Stimulated activated CD4-positive, alpha-beta T cell treated with anti-CD3 and anti-CD28 coated beads, Interleukin-15, amount 100 ng/mL, for 1 hour (primary cell): ENCODE measurements at places on chromosomes 2 and 18.

DNA sequence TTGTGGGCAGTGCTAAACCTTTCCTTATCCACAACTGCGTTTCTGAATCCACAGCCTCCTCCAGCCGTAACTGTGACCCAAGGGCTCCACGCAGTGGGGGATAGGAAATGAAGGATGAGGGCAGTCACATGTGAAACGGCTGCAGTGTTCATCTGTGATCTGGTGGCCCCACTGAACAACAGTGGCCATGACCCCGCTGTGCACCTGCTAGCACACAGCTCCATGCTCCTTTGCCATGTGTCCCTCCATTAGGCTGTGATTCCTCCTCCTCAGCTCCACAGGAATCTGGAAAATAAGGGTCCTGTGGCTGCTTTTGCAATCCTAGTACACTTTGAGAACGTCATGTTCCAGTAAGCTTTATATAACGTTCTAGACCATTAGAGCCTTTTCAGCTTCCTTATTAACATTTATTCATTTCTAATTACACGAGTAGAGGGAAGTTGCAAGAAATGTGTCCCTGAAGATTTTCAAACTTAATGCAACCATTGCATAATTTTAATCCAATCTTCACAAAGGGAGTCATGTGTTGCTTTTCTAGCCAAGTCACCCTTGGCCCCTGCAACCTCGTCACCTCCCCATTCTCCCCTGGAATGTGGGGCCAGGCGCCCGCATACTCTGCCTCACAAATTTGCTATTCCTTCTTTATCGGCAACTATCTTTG is 7.1 kb upstream of the NAPG start:
- no peak for DNase-seq

- DNase-seq: no peak
These were observed 373.0 kb downstream of the CDH2 start for GRCh38 chr18:27803957-27804356.

- DNase-seq: no peak
These were observed 75.6 kb upstream of the OTX1 start for GRCh38 chr2:62974999-62975398.

DNA sequence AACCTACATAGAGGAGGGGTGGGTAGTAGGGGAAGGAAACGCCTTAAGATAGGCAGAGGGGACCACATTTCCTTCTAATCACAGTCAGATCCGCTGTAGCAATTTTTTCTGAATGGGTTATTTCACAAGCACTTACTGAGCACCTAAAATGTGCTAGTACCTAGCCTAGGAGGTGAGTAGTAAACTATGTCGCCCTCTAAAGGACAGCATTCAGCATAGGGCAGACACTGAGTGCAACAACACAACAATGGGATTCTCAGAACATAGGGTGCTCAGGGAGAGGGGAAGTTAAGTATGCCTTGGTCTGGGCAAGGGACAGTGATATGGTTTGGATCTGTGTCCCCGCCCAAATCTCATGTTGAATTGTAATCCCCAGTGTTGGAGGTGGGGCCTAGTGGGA is 166.1 kb upstream of the RAB6C start:
- no peak for DNase-seq

DNA sequence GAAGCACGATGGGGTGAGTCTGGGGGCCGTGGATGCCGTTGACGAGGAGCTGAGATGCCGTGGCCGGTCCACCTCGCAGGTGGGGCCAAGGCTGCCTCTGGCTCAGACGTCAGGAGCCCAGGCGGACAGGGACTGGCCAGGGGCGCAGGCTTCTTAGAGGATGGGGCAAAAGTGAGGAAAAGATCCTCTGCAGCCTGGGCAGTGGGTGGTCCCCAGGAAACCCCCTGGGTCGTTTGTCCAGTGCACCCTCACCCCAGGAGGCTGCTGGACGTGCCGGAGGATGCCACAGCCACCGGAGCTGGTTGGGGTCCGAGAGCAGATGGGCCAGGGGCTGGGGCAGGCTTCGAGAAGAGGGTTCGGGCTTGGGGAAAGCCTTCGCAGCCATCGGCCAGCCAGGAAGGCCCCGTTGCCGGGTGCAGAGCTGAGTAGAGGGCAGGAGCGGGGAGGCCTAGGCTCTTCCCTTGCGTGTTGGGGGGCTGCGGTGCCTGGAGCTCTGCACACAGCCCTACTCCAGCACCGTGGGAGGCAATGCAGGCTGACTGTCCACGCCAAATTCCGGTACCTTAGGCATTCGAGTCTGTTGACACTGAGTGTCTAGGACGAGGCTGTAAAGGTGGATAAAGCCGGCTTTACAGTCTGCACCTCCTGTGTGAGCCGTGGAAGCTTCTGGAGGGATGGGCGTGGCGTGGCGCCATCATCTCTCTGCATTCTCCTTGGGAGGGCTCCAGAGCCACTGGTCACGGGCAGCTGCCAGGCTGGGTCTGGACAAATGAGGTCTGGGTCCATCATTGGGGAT is 18.8 kb downstream of the GPC1 start:
- DNase-seq: no peak

- DNase-seq: no peak
These were observed 85.8 kb downstream of the SETBP1 start for GRCh38 chr18:44766450-44766849.

- no peak for DNase-seq
These were observed 6.9 kb downstream of the RAB17 start for GRCh38 chr2:237583385-237584295.

DNA sequence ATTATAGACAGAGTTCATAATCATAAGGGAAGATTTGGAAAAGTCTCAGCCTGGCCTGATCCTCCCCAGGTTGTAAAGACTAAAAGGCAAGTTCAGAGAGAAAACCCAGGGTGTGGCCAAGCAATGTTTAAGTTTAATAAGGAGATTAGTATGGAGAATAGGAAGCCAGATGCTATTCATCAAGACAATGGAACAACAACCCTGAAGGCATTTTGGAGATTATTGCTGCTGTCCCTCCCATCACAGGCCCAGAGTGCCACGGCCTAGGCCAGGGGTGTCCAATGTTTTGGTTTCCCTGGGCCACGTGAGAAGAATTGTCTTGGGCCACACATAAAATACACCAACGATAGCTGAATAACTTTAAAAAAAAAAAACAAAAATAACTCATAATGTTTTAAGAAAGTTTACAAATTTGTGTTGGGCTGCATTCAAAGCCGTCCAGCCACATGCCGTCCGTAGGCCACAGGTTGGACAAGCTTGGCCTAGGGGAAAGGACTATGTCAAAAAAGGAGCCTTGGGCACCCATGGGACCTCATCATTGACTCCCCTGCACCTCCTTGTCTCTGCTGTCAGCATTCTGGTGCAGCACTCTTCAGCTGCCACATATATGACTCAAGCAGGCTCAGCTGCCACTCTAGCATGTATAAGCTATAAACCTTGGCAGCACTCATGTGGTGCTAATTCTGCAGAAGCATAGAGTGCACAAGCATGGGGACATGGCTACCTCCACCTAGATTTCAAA is 20.8 kb downstream of the DPP4 start:
- no peak for DNase-seq

DNA sequence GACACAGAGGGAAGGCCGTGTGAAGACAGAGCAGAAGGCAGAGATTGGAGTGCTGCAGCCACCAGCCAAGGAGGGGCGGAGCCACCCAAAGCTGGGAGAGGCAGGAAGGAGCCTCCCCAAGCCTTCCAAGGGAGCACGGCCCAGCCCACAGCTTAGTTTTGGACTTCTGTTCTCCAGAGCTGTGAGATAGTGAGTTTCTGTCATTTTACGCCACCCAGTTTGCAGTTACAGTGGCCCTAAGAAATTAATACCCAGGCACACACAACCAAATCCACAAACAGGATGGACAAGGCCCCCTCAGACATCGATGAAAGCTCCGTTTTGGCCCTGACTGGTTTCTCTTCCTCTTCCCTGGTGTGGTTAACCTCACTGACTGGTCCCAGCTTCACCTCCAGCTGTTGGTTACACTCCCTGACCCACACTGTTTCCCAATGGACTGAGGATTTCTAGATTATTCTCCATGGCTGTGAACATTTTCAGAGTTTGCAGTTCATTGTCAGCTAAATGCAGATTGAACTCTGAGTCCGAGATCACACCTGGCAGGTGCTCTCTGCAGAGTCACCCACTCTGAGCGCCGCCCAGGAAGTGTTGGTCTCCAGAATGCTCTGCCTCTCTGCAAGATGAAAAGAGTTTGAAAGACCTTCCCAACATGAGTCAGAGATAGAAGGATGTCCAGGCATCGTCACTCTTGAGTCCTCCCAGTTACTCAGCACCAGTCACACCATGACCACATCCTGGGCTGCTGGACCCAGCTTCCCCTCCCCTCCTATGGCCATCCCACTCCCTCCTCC is 100.2 kb downstream of the TWIST2 start:
- DNase-seq: no peak

DNA sequence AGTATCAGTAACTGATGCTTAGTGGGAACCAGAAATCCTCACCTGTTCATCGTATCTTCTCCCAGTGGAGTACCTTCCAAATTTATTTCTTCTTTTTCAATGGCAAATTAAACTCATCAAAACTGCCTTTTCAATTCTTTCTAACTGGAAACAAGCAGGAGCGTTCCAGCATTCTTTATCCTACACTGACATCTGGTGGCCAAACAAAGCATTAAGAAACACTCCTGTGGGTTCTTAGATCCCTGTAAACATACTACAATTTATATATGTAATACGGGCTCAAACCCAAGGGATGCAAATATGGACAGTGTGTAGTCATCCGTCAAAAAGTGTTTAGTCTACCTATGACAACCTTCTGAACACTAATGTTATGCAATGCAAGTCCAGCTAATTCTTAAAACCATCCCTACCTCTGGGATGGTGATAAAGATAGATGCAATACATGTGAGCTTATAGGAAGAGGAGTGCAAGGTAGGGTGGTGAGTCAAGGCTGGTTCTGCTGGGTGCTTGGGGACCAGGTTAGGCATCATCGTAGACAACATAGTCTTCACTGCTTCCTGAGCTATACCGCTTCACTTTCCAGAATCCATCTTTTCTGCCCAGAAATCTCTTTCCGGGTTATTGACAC is 375.0 kb downstream of the CTNNA2 start:
- DNase-seq: no peak

DNA sequence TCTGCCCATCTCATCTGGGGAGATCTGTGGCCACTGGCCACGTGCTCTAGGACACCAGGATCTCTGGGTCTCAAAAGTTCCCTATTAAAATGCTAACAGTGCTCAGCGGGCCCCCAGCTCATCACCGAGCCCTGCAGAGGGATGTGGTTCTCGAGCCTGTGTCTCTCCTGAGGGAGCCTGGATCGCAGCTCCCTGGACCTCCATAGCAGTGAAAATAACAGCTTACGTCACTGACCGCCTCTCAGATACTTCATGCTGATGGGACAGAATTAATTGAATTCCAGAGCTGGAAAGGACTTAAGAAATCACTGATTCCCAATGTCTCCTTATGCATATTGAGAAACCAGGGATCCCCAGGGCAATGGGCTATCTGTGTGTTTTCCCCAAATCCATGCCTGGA is 90.0 kb downstream of the GALR1 start:
- DNase-seq: no peak

DNA sequence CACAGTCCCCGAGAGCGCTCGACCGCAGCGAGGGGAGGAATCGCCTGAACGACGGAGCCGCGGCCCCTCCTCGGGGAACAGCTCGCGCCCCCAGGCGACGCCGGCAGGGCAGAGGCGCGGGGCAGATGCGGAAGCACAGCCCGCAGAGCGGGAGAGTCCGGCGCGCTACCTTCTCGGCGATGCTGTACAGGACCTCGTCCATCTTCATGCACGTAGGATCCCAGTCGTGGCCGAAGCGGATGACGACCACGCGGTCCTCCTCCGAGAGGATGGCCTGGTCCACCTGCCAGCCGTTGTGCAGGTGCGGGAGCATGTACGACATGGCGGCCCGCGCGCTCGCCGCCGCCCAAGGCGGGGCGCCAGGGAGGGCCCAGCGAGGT is 302 bp downstream of the TXNL4A start:
- peak; percentile 46 for DNase-seq

- no peak for DNase-seq
These were observed 5.4 kb upstream of the SPOPL start for GRCh38 chr2:138496096-138496651.

DNA sequence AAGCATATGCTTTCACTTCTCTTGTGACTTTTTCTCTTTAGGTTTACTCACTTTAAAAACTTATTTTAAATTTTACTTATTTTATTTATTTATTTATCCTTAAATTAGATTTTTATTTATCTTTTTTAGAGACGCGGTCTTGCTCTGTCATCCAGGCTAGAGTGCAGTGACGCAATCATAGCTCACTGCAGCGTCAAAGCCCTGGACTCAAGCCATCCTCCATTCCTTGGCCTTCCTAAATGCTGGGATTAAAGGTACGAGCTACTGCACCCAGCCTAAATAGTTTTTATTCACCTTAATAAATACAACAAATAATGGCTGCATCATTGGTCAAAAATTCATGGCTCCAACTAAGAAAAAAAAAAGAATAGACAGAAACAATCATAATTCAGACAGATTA is 415.7 kb upstream of the FIGN start:
- no peak for DNase-seq

DNA sequence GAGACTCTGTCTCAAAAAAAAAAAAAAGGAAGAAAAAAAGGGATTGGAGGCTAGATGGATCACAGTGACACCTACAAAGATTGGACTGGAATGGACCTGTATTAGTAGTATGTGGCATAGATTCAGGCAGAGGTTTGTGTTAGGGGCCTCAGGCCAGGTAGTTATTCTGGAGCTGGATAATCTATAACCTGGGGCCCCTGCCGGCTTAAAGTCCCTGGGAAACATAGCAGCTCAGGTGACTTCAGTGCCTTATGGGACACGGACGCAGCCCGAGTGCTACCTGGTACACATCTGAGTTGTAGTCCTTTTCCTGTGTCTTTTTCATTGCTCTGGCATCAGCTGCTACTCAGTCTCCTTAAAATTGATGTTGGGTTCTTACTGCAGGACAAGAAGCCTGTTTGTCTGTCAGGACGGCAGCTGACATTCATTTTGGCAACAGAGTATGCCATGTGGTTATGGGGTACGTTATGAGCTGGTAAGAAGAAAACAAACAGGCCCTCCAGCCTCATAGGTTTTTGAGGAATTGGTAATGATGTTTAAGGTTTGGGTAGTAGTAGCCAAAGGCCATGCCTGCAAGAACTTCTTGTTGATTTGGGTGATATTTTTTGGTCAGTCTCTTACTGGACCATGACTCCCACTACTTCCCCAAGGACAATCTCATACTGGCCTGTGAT is 27.8 kb downstream of the AGFG1 start:
- no peak for DNase-seq

GRCh38 chr2:26184121-26184520 is 11.2 kb downstream of the GAREM2 start:
- DNase-seq: no peak

DNA sequence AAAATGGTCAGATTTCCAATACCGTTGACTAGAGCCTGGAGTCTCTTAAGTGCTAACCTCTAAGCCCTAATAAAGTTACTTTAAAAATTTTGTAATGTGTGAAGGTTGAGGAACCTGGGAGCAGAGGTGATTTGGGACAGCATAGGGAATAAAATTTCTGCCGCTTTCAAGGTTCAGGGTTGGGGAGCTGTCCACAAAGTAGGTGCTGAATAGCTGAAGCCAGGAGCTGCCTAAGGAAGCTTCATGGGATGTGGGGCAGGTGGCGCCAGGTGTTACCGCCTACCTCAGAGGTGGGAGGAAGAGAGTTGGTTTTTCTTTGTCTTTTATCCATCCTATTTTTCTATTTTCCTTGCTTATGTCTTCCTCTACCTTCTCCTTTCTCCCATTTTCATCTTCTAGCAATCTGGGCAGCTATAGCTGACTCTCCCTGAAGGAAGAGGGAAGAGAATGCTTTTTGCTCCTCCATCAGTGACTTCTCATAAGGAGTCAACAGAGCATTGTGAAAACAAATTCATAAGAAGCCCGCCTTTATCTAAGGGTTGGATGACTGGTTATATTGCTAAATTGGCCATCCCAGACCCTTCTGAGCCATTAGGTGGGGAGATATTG is 178.7 kb downstream of the CLIP4 start:
- no peak for DNase-seq
